Retina (tissue), 1 donor: ENCODE measurements at places on chromosomes 4 and X.
A peak's percentile ranks its signal among the peaks of the same experiment; 100 is the strongest.

GRCh38 chrX:19609541-19609940, 94.2 kb upstream of the MAP3K15 start:
- DNase-seq, result no peak

GRCh38 chr4:6272863-6273660, 3.4 kb downstream of the WFS1 start:
- DNase-seq, result peak; percentile 23

DNA sequence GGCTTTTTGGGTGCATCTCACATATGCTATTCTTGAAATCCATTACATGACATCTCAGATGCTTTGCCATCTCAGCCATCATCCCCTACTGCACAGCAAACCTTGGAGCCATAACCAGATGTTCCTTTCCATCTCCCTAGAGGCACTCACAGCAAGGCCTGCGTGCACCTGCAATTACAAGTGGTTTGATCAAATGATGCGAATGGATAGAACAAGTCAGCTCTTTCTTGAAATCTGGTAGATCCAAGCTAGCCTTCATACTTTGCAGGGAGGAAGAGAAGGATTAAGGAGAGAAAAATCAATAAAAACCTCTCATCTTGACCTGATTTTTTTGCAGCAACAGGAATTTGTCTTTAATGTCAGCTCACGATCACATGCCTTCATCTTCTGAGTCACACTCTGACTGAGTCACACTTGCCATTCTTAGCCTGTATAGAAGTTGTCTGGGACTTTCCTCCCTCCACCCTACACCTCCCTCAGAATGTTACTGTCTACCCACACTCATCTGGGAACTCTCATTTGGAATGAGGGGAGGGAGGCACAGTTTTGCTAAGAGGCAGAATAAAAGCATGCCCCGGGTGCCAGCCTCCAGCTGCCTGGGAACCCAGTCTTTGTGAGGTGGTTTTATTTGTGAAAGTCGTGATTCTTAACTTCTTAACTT, 11.9 kb upstream of the TRIML1 start:
- no peak for DNase-seq

DNA sequence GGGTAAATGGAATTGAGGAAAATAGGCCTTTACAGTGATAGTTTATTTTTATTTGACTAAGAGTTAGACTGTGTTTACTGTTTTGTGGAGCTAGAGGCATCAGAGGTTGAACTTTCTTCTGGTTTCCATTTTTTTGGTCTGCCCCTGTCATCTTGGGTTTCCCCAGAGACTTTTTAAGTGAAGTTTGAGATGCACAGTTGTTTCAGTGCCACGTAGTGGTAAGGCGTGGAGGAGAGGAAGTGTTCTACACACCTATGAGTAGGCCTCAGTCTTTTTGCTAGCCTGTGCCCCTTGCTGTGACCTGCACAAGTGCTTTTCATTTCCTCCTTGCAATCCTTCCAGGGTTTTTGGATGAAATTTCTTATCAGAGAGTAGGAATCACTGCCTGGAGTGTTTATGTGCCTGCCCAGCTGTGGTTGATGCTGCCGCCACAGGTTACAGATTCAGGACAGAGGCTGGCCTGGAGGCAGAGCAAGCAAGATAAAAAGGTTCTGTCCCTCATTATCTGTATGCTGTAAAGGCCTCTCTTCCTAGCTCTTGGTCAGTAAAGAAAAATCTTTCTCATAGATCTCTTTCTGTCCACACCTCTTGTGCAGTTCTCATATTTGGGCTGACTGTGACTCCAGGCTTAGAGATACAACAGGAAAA, 12.5 kb upstream of the HSFX4 start:
- DNase-seq, result no peak

DNA sequence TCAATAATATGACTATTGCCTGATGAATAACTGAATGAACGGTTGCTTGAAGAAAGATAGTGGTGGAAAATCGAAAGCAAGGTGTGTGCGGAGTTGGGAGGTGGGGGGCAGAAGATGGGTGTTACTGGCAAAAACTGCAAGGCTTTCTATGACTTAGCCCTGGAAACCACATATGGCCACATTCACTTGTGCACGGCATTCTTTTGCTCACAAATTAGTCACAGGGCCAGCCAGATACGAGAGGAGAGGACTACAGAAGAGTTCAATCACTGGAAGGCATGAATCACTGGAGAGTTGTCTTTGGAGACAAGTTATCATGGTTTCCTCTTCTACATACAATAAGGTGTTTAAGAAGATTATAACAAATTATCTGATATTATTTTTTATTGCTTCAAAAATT, 626.5 kb upstream of the CPEB2 start:
- no peak for DNase-seq
